ENCODE measurements at places on chromosomes 5 and 9.

GRCh38 chr9:113930390-113930783 is 54.3 kb downstream of the ZNF618 start:
- no peak for DNase-seq

- no peak for DNase-seq
Observed at GRCh38 chr5:136106351-136107031, 26.2 kb upstream of the SMAD5 start.

- no peak for DNase-seq
Observed at GRCh38 chr9:27368316-27368985, 71.5 kb upstream of the EQTN start.

DNA sequence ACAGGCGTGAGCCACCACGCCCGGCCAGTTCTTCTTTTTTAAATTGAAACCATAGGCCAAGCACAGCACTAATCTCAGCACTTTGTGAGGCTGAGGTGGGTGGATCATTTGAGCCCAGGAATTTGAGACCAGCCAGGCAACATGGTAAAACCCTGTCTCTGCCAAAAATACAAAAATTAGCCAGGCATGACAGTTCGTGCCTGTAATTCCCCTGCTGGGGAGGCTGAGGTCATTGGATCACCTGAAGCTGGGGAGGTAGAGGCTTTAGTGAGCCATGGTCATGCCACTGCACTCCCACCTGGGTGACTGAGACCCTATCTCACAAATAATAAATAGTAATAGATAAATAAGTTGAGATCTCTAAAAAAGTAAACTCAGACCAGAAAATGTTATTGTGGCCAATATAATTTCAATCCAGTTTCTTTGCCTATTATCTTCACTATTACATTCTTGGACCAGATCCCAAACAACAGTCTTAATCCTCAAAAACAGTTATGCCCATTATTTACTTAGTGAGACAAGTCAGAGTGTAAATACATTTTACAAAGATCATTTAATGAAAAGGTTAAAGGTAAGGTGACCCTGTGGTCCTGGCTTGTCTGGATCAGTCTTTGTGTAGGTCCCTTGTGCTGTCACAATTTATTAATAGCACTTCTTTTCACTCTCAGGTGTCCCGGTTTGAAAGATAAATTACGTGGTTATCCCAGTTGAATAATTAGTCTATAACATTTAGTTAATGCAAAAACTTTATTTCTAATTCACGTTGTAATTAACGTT is 53.6 kb downstream of the RAB24 start:
- DNase-seq: no peak

- peak; percentile 92 for DNase-seq
Observed at GRCh38 chr5:150560401-150561191, 52.7 kb downstream of the NDST1 start.

DNA sequence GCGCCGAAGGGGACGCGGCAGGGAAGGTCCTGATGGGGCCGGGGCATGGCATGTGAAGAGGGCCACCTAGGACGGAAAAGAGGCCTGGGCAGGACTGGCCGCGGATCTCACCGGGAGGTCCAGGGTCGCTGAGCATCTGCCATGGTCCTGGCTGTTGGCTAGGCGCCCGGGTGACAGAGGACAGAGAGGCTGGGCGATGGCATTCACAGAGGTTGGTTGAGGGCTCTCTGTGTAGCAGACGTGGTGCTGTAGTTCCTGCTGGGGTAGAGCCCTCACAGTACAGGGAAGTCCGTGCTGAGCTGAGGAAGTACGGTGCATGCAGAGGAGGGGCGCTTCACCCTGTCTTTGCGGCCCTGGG is 427 bp downstream of the PCYOX1L start:
- DNase-seq: no peak

GRCh38 chr9:127833555-127833954 is 20.9 kb downstream of the ENG start:
- no peak for DNase-seq

DNA sequence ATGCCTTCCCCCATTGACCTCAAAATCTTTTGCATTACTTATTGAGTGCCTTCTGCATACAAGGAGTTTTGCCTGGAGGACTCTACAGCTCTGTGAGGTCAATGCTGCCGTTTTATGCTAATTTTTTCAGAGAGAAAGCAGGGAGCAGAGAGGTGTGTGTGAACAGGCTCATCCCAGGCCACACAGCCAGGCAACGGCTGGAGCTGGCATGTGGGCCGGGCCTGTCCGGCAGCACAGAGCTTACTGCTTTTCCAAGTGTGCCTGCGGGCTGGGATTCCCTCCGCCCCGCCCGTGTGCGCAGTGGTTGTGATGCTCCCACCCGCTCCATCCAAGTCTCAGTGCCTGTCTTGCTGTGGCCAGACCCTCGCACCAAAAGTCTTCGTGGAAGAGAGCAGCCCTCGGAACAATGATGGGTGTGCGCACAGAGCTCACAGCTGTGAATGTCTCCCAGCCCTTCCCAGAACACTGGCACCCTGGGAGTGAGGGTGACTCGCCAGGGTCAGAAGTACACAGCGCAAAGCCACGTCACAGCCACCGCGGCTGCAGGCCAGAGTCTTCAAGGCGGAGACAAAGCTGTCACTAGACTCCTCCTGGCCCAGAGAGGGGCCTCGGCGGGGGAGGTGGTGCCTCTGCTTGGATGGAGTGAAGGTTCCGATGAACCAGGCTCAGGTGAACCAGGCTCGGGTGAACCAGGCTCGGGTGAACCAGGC is 82.8 kb downstream of the COL5A1 start:
- DNase-seq: no peak

DNA sequence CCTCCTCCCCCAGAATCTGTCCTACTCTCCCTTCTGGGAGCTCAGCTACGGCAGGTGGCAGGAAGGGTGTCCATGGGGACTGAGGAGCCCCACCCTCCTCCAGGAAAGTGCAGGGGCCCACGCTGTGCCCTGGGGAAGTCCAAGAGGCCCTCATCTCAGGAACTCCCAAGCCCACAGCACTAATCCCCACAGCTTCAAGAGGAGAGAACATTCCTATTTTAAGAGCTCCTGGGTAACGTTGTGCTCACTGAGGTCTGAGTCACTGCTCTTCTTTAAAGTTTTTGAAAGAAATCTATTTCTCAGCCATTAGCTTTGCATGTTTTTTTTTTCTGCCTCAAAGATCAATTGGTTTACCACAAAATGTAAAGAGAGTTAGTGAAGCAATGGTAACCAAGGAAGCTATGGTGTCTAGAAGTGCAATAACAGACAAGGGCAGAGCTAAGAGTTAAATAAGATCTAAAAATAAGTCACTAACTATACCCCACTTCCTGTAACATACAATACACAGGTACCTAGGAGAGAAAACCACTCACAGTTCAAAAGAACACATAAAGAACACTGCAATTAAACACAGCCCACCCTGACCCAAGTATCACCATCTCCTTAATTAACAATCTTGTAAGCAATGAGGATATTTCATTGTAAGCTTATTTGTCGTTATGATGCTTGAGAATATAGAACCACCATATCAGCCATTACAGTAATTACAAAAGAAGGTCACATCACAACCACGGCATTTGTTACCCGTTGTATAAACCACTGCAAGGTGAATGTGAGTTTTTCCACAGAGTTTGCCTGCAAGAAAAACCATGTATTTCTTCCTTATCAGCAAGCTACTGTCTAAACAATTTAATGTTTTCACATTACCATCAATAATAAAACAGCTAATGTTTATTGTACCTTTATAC is 382.3 kb upstream of the SLC30A5 start:
- DNase-seq: no peak

GRCh38 chr5:117486261-117486660 is 911.6 kb upstream of the SEMA6A start:
- DNase-seq: no peak

DNA sequence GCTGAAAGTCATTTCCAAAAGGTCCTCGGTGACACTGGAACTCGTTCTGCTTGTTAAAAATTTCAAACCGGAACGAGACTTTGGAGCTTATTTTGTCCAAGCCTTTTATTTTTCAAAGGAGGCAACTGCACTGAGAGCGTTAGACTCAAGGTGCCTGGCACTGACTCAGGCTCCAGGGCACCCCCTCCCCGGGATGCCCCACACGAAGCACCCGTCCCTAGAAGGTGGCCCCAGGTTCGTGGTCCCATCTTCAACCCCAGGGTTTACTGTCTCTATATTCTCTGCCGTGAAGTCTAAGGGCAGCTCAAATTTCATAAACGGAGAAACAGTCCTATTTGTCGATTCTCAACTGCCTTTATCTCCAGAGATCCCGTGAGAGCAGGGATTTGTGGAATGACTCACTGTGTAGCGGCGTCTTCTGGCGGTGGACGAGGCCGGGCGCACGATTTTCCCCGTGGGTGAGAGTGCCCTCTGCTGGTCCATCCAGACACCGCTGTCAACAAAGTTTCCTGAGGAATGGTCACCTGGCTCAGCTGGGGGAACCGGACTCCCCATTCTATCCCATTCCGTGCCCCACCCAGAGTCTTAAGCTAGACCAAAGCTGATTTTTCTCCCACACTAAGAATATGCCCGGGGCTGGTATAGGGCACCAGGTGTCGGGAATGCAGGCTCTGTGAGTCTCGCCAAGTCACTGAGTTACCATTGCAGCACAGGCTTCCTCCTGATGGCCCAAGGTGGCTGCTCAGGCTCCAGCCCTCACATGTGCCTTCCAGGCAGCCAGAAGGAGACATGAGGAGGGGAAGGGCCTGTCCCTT is 27.1 kb upstream of the SLC6A19 start:
- peak; percentile 91 for DNase-seq

- no peak for DNase-seq
Observed at GRCh38 chr5:125053179-125053578, 306.7 kb upstream of the ZNF608 start.

DNA sequence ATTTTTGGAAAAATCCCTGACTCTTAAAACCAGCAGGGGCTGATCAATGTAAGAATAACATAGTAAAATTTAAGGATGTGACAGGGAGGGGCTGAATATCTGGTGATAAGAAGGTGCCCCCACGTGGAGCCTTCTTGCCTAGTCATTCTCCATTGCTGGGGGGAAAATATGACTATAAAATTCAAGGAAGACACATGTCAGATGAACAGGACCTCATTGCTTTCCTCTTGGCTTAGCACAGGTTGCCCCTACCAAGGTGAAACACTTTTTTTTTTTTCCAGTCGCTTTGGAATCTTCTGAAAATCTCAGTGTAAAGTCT is 310.9 kb downstream of the EFNA5 start:
- no peak for DNase-seq

DNA sequence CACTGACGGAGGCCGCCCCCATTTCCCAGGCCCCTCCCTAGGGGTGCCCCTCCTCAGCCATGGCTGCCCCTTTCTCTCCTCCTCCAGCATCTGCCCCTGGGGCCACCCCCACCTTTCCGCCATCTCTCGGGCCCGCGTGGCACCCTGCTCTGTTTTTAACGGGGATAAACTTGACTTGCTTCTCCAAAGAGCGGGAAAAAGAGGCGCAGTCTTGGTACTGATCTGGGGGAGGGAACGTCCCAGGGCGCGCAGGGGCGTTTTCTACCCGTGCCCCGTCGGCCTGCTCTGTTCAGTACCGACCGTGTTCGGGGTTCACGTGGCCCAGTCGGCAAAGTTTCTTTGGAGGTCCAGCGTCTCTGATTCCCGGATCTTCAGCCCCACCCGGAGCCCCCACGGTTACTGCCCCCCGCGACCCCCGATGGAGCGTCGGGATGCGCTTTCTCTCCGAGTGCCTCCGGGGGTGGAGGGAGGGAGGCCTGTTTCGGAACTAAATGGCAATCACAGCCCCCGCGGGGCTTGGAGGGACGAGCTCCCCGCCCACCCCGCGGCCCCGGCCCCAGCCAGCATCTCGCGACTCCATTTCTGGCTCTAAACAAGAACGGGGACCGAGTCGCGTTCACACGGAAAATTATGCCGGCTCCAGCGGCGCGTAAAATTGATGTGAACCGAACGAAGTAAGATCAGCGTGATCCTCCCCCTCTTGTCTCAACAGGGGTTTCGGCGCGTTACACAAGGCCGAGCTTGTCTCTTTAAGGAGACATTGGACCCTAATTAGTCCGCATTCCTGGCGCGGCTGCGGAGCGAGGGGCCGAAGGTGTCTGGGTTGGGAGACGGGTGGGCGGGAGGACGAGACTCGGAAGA is 1.1 kb upstream of the TLE4 start:
- no peak for DNase-seq

DNA sequence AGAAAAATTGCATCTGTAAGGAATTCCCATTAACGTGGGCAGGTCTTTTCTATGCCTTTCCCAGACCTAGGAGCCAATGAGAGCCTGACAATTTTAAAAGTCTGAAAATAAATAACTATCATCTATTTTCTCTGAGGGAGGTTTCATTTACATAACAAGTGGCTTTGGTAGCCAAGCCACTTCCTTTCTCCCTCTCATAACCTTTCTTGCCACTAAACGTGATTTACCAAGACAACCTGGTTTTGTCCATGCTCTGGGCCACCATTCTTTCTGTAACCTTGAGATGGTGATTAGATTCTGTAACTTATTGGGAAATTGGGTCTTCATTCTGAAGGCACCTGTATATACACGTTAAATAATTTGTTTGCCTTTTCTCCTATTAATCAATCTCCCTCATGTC is 1046.9 kb downstream of the CDH12 start:
- DNase-seq: no peak

All from T47D (cell line).